AG04450 (cell line): ENCODE measurements at places on chromosomes 12 and 14.

- peak; percentile 13 for DNase-seq
These were observed 22.0 kb downstream of the SLC25A21 start for GRCh38 chr14:37150414-37150813.

DNA sequence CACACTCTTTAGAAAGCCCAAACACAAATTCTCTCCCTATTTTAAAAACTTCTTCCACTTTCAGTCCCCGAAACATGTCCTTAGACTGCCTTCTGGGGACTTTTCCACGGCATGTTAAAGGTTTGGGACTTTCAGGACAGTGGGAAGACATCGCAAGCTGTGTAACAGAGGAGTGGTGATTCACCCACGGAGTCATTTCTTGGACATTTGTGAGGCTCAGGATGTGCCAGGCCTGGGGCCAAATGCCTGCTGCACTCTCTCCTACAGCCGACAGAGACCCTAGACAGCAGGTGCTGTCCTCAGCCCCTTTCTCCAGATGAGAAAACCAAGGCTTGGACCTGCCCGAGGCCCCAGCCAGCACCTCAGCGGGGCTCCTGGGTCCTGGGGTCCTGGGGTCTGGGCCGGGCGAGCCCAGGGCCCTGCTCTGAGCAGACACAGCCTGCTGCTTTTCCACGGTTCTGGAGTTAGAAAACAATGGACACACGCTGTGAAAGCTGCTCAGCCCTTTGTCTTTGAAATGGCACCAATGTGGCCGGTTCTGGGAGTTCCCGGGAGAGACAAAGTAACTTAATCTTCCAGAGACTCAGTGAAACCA lies 370.2 kb upstream of the SFSWAP start:
- DNase-seq = no peak

- no peak for DNase-seq
These were observed 691.4 kb upstream of the TBX3 start for GRCh38 chr12:115375186-115375991.

DNA sequence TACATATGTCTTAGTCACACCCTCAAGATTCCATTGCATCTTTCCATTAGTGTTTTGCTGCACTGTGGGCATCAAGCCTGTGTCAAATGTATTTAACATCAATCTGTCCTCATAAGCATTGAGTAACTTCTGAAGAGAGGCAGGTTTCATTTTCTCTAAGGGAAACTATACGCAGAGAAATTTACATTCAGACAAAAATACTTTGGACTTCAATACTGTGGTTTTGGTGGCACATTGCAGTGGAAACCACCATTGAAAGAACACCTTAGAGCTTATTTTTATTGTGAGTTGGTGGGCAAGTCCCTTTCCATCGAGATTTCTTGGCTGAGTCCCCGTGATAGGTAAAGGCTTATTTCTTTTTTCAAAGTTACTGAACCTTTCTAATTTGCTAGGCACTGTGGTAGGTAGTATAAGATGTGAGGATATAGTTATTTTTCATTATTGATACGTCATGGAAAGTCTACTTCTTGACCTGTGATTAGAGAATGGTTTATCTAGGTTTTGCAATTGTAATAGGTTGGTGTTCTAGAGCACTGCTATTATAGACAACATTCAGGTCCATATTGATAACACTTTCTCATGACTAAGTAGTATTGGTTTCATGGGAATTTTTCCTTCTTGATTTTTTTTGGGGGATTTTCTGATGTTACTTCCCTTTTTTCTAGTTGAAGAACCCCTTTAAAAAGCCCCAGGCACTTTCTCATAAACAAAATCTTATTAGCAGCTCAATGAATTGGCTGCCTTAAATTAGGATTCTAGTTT lies 81.9 kb downstream of the CFAP54 start:
- no peak for DNase-seq

GRCh38 chr14:24921903-24922302 lies 128.0 kb downstream of the STXBP6 start:
- no peak for DNase-seq

- no peak for DNase-seq
These were observed 270.6 kb downstream of the NAV3 start for GRCh38 chr12:78101113-78101876.

DNA sequence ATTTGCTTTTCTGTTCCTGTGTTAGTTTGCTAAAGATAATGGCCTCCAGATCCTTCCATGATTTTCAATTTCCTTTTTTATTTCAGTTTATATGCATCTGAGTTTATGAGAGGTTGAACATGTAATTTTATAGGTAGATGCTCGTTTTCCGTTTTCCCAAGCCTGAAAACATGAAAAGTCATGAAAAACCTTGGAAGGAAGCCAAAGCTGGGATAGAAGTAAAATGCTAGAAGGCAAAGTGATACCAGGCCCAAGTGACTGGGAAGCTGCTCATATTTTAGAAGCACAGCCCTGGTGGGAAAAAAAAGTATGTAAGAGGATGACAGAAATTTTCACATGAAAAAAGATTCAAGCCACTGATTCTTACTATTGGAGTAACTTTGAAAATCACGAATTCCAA lies 290.8 kb downstream of the PRKD1 start:
- DNase-seq = no peak
